Left colon (tissue), 2 donors: ENCODE measurements at places on chromosomes 6 and 20. TPM values are rescaled to one million over a fixed set of nuclear protein-coding genes. Genes with fewer than 3 reads are reported as not detected.

GRCh38 chr20:371755-372542 lies 8.6 kb upstream of the TRIB3 start:
- peak; percentile 52 for DNase-seq

TNXB gene
- 35.9 TPM for total RNA-seq

UST gene
- 2.2 TPM for total RNA-seq

DNA sequence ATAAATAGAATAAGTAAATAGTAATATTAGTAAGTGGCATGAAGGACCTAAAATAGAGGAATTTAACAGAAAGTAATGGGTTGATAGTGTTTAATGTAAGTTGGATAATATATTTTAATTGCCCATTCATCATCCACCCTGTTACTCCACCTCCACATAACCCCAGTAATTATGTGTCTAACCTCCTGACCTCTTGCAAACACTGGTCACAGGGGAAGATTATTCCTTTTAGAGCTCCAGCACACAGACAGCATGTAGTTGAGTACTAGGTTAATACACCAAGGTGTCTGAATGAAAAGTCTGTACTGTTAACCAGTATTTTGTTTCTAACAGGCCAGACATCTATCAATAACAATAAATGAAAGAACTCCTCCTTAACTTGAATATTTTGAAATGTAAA lies 92.4 kb upstream of the EYS start:
- DNase-seq = no peak

CPXM1 gene
- total RNA-seq = 0.24 TPM

DNA sequence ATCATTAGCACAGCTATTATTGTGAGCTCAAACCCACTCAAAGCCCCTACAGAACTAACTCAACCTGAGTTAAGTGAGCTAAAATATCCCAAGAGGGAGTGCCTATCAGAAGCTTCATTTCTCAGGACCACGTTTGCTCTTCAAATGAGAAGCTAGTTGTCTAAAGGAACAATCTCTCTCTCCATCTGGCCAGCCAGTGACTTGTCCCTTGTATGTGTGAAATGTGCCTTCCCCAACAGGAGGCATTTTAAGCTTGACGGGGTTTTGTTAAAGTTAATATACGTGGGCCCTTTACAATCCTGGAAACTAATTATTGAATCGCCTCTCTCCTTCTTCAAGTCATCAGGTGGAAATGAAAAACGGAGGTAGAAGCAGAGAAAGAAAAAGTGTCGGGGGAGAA lies 62.0 kb downstream of the TRERF1 start:
- no peak for DNase-seq

CALHM5 gene
- 0.64 TPM for total RNA-seq

DNA sequence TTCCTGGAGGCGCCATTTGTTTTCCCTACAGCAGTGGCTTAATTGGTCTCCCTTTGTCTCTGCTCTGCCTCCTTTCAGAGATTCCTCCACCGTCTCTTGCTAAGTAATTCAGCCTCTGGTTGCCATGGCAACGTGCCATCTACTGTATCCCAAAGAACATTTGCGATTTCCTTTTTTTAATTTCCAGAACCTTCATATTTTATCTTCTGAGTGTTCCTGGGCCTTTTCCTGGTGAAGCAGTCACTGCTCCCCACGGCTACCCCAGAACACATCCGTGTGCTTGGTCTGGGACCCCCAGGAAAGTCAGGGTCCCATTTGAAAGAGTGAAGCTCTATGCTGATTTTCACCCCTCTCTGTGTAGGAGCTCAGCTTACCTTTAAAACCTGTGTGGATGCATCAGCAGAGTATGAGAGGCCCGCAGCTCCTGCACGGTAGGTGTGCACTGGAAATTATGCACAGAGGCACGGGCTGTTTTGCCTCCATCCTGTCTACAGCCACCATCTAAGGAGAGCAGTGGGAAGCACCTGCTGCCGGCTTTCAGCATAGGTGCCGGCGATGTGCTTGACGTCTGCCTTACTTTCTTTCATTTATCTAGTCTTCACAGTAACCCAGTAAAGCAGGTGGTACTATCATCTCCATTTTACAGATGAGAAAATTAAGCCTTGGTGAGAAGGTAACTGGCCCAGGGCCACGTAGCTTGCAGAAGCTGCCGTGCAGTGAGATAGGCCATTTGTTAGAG lies 122.8 kb downstream of the SYCP2 start:
- no peak for DNase-seq

GRCh38 chr6:119096721-119097565 lies 18.5 kb upstream of the FAM184A start:
- DNase-seq = peak; percentile 16

ESR1 gene
- total RNA-seq = 0.70 TPM

DNA sequence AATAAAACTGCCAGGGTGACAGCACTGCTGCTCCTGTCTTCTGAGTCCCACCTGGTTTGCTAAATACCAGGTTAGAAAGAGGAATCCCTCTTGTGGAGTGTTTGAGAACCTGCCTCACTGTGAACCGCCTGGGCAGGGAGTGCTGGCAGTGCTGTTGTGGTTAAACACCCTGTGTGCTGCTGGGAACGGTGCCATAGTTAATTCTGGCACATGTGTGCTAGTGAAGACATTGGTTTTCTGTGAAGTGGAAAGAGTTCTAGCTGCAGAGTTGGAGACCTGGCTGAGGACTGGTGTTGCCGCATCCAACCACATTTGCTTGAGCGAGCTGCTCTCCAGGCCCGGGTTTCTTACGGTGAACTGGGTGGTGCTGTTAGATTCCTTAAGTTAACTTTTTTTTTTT lies 72.7 kb downstream of the IGF2R start:
- no peak for DNase-seq

GRCh38 chr6:135044639-135045038 lies 10.0 kb downstream of the HBS1L start:
- no peak for DNase-seq

- DNase-seq = no peak
Measured at GRCh38 chr6:144104898-144105487, 9.6 kb upstream of the SF3B5 start.

- DNase-seq = no peak
Measured at GRCh38 chr6:34032856-34033255, 113.0 kb downstream of the GRM4 start.

DNA sequence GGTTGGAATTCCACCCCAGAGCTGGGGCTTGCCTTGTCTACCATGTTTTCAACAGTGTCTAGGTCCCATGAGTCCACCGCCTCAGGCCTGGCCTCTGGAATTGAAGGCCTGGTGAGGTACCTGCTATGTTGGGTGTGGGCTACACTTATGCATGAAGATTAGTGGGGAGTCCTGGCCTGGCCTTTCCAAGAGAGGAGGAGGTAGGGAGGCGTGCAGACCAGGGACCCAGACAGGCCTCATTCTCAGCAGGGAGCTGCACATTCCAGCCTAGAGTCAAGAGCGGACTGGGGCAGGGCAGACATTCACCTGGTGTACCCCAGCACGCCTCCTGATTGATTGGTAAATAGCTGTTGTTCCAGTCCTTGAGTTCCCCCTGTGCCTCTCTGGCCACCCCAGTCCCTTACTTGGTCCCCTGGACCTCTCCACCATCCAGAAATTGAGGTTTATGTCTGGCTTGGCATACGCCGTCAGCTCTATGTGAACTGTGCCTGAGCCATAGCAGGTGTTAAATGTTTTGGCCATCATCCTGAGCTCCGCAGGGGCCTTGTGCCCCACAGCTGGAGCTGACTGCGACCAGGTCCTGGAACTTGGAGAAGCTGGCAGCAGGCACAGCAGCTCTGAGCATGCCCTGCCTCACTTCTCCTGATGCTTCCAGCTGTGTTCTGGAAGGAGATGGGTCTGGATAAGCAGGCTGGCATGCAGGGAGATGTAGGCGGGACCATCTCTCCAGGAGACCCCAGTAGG lies 8.2 kb upstream of the VEGFA start:
- no peak for DNase-seq

DNA sequence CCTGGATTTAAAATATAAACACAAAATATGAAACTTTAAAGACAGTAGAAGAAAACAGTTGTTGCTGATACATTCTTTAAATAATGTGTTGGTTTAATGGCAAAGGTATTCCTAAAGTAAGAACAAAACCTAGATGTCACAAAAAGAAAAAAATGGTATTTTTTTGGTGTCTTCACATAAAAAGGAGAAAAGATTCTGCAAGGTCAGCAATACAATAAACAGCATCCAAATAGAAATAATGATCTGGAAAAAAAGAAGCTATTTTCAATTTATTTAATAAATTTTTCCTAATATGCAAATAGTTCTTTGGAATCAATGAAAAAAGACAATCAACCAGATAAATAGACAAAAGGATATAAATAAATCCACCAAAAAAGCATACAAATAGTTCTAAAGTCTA lies 6.5 kb upstream of the ADGRF1 start:
- no peak for DNase-seq

GRM1 gene
- total RNA-seq = not detected

PDYN gene
- total RNA-seq = not detected

- DNase-seq = peak; percentile 60
Measured at GRCh38 chr20:33653218-33653899, 8.8 kb upstream of the C20orf144 start.

- DNase-seq = no peak
Measured at GRCh38 chr6:163946437-163946836, 531.9 kb downstream of the QKI start.

DNA sequence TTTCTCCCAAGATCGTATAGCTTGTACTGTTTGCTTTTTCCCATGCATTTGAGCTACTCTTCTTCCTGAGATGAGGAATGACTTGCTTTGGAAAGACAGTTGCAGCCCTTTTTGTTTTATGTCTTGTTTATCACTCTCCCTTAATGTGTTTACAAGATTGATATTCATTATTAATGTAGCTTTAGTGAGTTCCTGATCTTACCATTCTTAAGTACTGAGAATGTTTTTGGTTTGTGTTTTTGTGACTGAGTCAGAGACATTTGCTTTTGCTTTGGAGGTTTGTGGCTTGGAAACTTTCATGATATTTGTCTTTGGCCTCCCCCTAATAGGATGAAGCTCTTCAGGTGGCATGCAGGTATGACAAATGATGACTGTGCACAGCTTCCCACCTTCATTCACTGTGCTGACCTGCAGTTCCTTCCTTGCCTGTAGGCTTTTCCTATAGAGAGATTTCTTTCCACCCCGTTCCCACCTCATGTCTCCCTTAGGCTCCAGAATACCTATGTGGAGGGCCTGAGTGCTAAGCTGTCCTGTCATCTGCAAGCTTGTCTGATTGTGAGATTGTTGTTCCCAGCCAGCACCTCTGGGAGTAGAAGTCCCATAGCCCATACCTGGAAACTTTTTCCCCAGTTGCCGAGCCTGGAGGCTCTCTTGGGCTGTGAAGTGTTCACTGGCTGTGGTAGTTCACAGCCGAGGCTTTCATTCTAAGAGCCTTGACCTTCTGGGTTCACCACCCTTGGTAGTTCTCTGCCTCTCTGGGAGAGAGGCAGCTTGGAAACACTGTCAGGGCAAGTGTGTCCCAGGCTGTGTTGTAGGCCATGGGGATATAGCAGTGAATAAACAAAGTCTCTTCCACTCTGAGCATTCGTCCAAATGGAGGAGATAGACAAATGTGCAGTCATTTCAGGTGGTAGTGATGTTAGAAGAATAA lies 27.1 kb downstream of the CDS2 start:
- no peak for DNase-seq

DNA sequence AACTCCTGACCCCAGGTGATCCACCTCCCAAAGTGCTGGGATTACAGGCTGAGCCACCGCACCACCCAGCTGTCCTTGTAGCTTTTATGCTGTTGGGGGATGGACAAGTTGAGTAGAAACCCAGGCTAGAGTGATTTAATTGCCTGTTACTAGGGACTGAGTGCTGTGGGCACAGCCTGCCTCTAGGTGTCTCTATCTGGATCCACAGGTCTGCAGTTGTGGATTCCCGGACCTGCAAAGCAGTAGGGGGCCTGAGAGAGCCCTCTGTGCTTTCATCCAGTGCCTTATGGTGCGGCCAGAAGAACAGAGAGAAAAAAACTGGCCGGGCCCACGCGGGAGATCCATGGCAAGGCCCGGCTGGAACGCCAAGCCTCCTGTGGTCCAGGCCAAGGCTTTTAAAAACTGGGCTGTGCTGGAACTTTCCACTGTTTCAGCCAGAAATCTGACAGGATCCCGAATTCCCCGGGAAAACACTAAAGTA lies 5.2 kb downstream of the SIRPA start:
- DNase-seq = peak; percentile 44

ARG1 gene
- total RNA-seq = not detected

DHX35 gene
- 14.1 TPM for total RNA-seq

GRCh38 chr6:44315516-44315915 lies 2.4 kb upstream of the AARS2 start:
- no peak for DNase-seq

CGA gene
- not detected for total RNA-seq

DNA sequence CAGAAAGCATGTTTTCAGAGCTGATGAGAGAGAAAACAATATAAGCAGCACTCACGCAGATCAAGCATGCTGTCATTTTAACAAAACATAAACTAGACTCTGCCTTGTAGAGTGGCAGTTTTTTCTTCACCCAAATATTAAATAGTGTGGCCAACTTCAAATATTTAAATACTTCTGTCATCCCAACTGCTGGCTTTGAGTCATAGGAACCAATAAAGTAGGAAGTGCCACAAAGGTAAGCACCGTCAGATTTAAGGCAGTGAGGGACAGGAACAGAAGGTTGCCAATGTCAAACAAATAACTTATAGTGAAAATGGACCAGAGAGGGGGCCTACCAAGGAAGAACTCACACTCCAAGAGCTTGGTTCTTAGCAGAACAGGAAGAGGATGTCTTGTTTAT lies 222.2 kb downstream of the PKHD1 start:
- no peak for DNase-seq

GRCh38 chr6:5215159-5215558 lies 45.6 kb downstream of the LYRM4 start:
- no peak for DNase-seq

- no peak for DNase-seq
Measured at GRCh38 chr6:28078050-28078449, 2.3 kb upstream of the ZNF165 start.
